ENCODE measurements at places on chromosomes 6 and 20.

DNA sequence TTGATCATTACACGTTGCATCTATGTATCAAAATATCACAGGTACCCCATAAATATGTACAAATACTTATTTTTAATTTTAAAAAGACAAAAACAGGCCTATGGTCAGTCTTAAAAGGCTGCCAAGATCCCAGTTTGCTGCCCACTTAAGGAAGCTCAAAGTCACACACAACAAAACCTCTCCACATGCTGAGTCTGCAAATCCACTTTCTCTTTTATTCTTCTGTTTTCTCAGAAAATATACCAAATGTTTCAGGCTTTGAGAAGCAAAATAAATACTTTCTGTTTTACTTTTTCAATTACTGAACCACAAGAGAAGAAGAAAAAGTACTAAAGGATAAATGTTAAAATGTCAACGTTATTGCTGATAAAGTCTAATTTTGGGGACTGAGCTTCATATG, 107.8 kb upstream of the MANEA start:
- no peak for DNase-seq

DNA sequence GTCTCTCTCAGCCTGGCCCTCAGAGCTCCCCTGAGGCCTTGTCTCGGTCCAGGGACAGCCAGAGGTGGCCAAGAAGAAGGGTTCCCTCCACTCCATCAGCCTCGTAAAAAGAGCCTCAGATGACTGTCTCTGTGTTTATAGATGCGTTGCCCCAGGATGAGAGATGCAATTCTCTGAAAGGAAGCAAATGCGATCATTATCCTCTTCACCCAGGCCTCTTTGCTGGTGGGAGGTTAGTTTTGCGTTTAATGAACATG, 90.4 kb downstream of the YTHDF1 start:
- DNase-seq, result no peak

DNA sequence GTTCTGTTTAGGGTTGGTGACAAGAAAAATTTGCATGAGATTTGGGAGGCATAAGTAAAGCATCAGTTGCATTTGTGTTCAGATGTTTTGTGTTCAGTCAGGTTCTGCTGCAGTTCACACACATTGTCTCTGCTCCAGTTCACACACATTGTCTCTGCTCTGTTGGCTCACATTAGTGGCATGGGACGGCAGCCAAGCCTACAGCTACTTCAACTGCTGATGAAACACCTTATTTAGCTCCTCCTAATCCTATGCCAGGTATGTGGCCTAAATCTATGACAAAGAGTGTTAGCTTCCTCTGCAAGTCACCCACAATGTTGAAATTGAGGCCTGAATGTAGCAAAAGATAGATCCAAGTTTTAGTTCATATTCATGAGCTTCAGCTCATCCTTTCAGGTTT, 278.1 kb upstream of the SYNCRIP start:
- no peak for DNase-seq

DNA sequence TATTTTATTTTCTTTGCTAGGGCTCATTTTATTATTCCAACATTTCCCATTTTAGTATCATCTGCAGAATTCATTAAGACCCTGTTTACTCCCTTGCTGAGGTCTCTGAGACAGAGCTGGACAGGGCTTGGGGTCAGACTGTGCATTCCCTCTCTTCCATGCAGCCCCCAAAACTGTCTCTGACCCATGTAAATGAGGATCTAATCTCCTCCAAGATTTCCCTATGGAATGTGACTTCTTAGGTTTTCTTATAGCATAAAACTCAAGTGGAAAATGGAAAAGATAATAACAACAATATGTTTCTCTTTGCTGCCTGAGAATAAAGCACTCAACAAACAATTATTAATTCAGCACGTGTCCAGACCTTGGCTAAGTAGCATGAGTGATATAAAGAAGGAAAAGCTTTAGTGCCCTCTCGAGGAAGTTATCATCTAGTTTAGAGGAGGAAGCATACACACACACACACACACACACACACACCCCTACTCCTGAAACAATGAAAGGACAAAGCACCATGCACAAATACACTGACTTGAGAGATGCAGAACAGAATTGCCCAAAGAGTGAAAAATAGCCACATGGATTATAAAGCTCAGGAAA, 815.5 kb downstream of the BCKDHB start:
- DNase-seq, result no peak

GRCh38 chr6:30720738-30721197, 616 bp downstream of the TUBB start:
- DNase-seq, result no peak

GRCh38 chr6:168149015-168149414, 70.0 kb upstream of the FRMD1 start:
- no peak for DNase-seq

GRCh38 chr20:1182106-1182505, 2.7 kb downstream of the TMEM74B start:
- DNase-seq, result no peak
